ENCODE measurements at places on chromosomes 13 and 19.
A peak's percentile ranks its signal among the peaks of the same experiment; 100 is the strongest.

DNA sequence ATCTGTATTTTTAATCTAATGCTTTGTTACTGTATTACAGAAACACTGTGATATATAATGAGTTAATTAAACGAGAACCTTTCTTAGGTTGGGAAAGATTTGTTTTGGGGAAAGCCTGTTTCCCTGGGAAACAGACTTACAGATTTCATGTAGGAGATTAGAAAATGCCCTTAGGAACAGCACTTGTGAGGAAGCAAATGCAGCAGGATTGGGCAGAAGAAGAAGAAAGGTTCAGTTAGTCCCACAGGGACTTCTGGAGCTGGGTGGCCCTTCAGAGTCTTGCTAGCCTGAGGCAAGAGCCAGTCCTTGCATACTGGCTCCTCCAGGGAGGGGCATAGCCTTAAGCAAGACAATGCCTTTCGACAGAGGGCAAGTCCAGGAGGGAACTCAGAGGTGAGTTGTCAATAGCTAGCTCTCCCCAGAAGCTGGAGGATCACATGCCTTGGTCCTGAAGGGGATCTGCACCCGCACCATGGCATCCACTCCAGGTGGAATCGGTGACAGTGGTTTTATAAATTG, 36.8 kb downstream of the N4BP2L1 start:
- DNase-seq, result peak; percentile 1

GRCh38 chr13:73782450-73783449, 351.5 kb downstream of the KLF12 start:
- DNase-seq, result peak; percentile 72

- DNase-seq, result no peak
Measured at GRCh38 chr13:30802501-30802900, 67.2 kb downstream of the ALOX5AP start.

- no peak for DNase-seq
Measured at GRCh38 chr13:99871249-99871898, 100.2 kb downstream of the ZIC5 start.

GRCh38 chr19:7393939-7394730, 45.4 kb downstream of the ARHGEF18 start:
- peak; percentile 62 for DNase-seq

DNA sequence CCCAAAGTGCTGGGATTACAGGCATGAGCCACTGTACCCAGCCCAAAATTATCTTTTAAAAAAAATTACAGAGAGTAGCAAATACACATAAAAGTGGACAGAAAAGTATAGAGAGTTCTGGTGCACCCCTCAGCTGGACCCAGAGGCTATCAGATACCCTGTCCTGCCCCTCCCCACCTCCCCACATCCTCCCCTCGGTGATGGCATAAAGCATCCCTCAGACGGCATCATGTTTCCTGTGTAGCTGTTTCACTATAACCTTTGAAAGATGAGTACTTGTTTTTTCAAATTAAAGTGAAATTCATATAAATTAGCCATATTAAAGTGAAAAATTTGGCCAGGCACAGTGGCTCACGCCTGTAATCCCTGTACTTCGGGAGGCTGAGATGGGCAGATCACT, 20.1 kb downstream of the SLC27A1 start:
- DNase-seq, result no peak

DNA sequence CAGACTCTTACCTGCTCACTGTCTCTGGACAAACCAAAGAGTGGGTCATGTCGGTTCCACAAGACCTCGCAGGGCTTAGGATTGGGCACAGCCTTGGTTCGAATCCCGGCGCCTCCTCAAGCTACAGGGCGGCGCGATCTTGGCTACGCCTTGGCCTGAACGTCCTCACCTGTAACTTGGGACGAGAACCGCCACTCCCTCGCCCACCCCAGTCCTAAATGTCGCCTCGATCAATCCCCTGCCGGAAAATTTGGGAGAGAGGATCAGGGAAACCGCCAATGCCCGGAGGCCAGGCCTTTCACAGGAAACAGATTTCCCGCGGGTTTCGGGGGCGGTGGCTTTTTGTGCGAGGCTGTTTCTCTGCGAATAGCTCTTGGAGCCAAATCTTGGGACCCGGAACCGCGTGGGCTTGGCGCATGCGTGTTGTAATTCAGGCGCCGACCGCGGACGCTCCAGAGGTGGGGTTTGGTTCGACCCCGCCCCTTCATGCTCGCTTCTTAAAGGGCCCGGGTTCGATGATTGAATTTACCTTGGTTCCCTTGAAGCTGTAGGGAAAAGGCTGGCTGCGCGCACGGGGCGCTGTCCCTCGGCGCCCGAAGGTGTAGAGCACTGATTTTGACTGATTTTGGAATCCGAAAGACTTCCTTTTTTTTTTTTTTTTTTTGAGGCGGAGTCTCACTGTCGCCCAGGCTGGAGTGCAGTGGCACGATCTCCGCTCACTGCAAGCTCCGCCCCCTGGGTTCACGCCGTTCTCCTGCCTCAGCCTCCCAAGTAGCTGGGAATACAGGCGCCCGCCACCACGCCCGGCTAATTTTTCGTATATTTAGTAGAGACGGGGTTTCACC, at the start of gene NR2C2AP:
Gene NR2C2AP (minus strand): TSS at position 403 of the 845 bp plus-strand sequence. CDS start 354 bp downstream, at position 49.
- DNase-seq, result peak; percentile 81

DNA sequence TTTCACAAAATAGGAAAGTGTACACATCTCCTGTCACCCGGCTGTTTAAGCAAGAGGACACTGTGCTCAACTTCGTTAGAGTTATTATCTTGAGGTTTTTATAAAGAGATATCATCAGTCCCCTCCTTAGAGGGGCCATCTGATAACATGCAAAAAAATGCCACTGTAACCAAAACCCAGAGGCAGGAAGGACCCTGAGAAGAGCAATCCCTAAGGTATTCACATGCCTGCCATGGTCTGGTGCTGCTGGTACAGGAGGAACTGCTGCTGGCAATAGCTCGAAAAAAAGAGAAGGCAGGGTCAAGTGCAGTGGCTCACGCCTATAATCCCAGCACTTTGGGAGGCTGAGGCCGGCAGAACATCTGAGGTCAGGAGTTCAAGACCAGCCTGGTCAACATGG, 12.8 kb upstream of the CEACAM3 start:
- no peak for DNase-seq

- DNase-seq, result no peak
Measured at GRCh38 chr13:111384441-111385182, 64.2 kb downstream of the TEX29 start.

DNA sequence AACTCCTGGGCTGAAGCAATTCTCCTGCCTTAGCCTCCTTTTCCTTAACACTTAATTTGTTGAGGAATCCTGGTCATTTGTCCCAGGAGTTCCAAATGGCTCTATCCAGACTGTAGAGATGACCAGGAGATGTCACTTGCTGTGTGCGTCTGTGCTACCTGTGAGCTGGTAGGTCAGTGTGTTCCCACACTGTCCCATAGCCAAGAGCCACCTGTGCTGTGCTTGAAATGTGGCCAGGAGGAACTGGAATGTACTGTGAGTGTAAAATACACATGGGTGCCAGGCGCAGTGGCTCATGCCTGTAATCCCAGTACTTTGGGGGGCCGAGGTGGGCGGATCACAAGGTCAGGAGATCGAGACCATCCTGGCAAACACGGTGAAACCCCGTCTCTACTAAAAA, 29.4 kb upstream of the KDM4B start:
- DNase-seq, result no peak

DNA sequence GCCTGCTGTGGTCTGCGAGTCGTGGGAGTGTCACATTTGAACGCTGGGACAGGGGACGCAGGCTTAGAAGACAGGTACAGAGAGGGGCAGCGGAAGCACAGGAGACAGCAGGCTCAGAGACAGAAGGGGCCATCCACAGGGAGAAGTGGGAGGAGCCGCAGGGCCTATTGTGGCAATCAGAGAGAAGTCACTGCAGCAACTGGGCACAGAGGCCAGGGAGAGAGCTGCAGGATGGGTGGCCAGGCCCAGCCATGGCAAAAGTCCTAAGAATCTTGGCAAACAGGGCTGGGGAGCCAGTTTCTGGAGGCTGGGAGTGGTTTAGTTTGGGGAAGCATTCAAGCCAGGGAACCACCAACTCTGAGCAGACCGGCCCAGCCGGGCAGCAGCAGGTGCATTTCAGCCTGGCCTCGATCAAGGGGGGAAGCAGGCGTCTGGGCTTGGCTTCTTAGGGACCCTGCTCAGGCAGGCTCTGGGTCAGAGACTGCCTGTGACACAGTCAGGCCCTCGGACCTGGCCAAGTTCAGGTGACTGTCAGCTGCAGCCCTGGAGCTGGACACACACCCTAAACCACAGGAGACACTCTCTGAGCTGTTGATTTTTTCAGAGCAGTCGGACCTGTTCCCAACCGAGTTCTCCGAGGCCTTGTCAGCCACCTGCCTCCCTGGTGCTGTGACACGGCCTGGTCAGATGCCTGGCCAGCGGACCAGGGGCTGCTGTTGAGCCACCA, 11.8 kb downstream of the SH3GL1 start:
- no peak for DNase-seq

All from amniotic epithelial cell (primary cell).